ENCODE measurements at places on chromosomes 12 and 14.

GRCh38 chr14:101226603-101227425, 323.3 kb upstream of the RTL1 start:
- no peak for DNase-seq

DNA sequence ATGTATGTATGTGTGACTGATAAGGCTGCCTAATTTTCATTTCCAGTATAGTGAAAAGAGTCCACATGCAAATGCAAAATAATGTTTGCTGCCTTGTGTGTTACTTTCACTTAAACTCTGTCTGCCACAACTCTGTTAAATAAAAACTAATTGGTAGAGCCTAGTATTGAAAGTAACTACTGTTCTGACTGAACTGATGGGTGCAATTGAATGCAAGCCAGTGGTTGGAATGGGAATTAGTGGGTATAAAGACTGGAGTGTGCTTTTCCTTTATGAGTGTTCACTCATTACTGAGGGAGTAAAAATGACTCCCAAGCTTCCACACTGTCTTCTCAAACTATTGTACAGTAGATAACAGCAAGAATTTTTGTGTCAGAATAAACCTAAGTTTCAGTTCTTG, 571.0 kb downstream of the TMTC2 start:
- no peak for DNase-seq

- DNase-seq, result no peak
Measured at GRCh38 chr12:22835431-22835830, 210.5 kb downstream of the ETNK1 start.

GRCh38 chr12:121769831-121770301, 23.6 kb downstream of the RHOF start:
- no peak for DNase-seq

- DNase-seq, result no peak
Measured at GRCh38 chr12:91663310-91663709, 480.7 kb upstream of the DCN start.

GRCh38 chr12:120944645-120945217, 33.6 kb upstream of the HNF1A start:
- no peak for DNase-seq

GRCh38 chr14:94001016-94001415, 3.9 kb downstream of the CCDC197 start:
- DNase-seq, result no peak

DNA sequence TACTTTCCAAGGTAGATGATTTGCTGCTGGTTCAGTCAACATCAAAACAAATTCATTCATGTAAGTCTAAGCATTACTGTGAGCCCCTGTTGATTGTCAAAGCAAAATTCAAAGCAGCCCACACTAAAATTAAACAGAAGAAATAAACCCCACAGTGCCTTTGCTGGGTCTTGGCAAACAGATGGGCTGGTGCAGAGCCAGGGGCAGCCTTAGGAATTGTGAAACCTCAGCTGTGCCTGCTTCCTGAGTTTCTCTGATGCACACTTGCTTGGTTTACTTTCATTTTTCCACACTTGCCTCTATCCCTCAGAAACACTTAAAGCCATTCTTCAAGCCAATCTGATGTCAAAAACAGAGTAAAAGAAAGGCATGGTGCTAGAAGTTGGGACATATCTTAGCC, 6.6 kb upstream of the PLEKHG7 start:
- no peak for DNase-seq

DNA sequence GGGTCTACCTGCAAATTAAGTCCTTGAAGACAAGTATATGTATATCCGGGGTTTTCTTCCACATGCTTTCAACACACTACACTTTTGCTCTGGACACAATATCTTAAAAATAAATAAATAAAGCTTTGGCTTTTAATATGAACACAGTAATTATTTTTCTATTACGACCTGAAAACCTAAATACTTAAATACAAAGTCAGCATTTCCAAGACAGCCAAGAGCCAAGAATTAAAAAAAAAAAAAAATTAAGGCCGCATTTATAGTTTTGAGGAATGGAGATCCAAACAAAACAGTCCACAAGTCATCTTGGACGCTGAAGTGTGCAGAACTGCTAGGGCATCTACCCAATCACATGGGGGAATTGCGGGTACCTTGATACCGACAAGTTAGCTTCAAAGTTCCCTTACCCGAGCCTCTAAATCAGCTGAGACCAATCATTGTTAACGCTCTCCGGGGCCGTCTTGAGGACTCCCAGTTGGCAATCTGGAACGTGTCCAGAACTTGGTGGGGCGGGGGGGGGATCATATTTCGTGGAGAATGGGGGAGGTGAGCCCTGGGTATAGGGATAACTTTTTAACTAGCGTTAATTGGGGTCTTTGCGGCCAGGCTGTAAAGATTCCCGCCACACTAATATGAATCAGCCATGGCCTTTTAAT, 731 bp upstream of the PCNX4 start:
- DNase-seq, result no peak

DNA sequence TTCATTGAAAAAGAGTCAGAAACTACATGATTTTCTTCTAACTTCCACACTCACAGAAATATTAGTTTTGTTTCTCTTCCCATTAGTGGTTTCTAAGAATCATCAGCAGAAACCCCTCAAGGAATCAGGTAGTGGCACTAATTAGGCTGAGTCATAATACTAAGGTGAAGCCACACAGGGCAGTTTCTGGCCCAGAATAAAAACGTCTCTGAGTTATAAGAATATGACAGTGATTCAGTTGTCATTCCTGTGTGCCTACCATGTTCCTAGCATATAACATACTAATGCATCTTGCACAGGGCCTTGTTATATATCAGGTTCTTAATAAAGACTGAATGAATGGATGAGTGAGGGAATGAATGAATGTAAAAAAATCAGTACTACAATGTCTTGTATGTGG, 206.0 kb upstream of the PLEKHG7 start:
- DNase-seq, result no peak

DNA sequence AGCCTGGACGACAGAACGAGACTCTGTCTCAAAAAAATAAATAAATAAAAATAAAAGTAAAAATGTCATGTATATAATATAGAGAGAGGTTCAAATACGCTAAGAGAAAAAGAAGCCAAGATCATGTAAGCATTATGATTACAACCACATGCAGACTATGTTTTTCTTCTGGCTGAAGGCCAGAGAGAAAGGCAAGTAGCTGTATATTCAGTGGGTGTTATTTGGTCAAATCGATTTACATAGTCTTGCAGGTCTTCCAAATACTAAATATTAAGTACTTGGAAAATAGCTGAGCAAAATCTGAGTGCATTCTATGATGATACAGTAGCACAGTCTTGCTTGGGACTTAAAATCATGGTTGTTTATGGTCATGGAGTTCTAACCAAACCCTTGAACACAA, 758.0 kb downstream of the DIO2 start:
- no peak for DNase-seq

GRCh38 chr12:98828802-98829600, 183.9 kb downstream of the APAF1 start:
- no peak for DNase-seq

DNA sequence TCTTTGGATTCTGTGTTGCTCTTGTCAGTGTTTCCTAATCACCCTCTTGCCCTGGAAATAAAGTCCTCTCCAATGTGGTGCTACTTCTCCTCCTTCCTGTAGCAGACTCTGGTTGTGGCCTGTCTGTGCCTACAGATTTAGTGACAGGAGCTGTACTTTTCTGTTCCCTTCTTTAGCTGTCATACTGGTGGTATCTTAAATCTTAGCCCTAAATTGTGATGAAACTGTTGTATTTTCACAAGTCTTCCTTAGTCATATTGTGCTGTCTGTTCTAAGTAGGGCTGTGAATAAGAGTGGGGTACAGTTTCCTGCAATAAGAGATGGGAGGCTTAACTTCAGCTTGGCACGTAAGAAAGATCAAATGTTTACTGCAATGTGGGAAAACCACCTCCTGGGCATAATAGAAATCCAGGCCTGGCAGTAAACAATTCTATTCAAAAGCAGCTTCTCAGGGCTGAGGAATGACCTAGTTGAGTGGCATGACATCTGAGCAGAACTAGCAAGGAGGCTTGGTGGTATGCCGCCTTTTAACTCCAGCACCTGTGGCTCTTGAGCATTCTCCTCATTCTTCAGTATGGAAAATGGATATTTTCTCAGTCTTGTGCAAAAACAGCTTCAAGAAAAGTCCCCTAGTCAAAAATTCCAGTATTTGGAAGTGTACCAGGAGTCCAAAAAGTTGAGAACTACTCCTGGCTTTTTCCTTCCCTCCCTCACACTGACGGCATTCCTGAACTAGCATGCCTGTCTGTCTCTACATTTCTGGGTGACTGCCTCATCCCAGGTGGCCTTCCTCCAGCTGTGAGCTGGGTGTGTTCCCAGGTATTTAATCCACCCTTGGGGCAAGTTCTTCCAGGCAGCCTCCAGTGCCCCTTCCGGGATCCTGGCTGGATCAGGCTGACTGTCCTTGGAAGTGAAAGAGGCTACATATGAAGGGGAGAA, 19.5 kb downstream of the ANO6 start:
- DNase-seq, result no peak

- no peak for DNase-seq
Measured at GRCh38 chr14:104928391-104929133, 3.9 kb downstream of the PLD4 start.

DNA sequence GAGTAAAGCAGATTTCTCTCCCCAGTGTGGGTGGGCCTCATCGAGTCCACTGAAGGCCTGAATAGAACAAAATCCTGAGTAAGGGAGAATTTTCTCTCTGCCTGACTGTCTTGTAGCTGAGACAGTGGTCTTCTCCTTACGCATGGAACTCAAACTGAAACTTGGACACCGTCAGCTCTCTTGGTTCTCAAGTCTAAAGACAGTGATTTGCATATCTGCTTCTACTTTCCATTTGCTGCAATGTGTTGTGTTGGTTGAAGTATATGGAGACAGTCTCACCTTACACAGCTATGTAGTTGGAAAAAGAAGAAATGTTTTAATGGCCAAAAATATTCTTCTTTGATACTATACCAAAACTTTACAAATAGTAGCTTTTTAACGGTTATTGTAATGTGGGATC, 160.2 kb upstream of the LMNTD1 start:
- no peak for DNase-seq

DNA sequence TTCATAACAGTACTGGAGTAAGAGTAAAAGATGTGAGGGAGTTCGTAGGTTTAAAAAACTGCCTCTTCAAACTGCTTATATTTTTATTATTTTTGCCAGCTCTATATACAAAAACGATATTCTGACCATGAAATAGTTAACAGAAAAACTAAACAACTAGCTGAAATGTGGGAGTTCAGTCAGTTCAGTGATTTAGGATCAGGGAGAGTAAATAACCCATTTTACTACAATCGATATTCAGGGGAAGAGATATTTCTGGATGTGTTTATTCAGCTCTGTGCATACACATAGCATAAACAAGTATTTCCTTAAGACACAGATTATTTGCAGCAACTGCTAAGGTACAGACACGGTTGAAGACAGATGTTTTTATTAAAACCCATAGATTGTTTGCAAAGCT, 470.9 kb downstream of the TMTC2 start:
- DNase-seq, result no peak

DNA sequence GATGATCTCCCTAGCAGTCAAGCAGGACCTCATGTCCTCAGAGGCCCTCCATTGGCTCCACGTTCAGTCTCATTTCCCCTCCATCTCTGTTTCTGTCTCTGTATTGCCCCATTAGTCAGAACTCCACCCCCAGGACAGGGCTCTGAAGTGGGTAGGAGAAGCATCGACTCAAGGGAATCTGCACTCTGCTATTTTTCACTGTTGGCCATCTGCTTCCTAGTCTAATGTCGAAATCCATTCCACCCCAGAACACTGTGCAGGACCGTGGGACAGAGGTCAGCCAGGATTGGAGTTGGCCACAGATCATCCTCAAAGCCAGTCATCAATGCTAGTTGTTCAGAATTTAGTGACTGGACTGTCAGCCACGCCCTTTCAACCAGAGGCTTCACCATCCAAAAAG, 10.1 kb downstream of the KRT77 start:
- no peak for DNase-seq

DNA sequence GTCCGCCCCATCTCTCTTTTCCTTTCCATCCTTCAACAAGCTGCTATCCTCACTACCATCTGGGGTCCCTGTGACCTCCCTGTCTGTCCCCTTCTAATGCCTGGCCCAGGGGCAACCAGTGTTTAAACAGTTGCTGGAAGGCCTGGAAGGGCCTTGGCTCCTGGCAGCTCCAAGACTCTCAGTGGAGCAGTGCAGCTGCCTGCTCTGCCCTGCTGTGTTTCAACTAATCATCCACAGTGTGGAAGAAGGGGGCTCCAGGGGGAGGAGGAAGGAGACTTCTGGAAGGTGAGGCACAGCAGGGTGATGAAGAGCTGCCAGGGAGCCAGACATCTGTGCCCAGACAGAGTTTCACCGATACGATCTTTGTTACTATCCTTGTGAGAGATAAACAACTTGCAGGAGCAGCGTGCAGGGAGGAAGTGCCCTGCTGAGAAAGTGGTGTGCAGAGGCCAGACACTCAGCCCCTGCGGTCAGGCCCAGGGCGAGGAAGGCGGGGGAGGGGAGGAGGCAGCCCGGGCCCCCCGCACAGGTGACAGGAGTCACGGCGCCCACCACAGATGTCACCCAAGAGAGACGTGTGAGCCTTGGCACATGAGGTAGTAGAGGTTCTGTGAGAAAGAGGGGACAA, 1061.8 kb downstream of the BCL11B start:
- no peak for DNase-seq

DNA sequence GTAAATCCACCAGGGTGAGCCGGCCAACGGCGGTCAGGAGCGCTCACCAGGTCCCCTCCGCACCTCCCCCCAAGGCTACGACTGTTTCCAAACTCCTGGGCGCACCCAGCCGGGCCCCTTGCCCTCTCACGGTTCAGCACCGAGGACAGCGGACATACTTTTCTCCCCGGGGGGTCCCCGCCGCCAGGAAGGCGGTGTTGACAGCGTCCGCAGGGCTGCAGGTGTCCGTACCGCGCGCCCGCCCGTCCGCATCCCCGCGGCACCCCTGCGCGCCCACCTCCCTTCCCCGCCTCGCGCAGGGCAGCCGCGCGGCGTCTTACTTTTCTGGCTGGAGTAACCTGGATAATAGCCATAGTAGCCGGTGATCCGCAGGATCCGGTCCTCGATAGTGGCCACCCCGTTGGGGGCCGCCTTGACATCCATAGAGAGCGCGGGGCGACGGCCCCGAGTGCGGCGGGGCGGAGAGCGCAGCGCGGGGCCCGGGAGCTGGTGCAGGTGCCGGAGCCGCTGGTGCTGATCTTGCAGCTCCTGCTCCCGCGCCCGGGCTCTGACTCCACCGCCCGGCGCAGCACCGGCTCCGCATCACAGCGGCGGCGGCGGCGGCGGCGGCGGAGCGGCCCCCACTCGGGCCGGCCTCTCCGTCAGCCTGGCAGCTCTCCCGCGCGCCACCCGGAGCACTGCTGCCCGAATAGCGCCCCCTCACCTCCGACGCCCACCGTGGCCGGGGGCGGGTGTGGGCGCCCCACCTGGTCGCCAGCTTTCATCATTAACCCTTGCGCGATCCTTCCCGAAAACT, at the start of gene SLC35F4:
Gene SLC35F4 (minus strand): TSS at position 690 of the 796 bp plus-strand sequence.
- no peak for DNase-seq

- DNase-seq, result no peak
Measured at GRCh38 chr12:108714866-108715265, 16.5 kb downstream of the CORO1C start.

DNA sequence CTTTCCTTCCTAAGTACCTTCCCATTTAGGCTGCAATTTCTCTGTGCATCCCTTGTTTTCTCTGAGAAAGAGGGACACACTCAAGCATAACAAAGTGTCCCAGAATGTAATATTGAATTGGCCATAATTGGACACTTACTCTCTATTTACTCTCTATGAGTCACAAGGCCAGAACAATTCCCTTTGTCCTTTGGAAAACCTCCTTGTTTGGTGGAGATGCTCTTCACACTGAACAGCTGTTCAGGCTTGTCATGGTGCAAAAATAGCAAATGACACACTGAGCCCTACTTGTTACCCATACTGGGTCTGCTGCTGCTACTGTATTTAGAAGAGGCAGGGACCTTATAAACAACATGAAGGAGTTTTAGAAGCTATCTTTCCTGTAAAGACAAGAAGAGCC, 1590.5 kb upstream of the TMEM132C start:
- no peak for DNase-seq
